T-helper 1 cell (primary cell): ENCODE measurements at places on chromosomes 5 and 9.

GRCh38 chr5:73215891-73216610 lies 43.1 kb downstream of the TMEM174 start:
- peak; percentile 44 for DNase-seq

GRCh38 chr5:133026664-133027153 lies 360 bp upstream of the ZCCHC10 start:
- no peak for DNase-seq

- no peak for DNase-seq
Measured at GRCh38 chr5:133948721-133949120, 19.7 kb downstream of the C5orf15 start.

DNA sequence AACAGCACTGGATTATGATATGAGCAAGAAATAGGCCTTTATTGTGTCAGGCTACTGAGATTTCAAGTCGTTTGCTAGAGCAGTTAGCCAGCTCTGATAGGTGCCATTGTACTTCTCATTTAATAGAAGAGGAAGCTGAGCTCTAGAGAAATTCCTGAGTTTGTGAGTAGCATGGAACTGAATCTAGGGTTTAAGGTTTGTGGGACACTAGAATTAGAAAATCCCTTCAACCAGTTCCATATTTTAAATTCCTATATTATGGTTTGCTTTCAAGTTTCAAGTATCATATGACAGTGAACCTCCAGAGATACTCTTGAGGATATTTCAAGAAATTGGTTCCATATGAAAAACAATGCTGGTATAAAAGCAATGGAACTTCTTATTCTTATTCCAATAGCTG lies 87.6 kb downstream of the ANKRD55 start:
- DNase-seq: no peak

- DNase-seq: no peak
Measured at GRCh38 chr5:77463905-77464304, 28.2 kb downstream of the WDR41 start.

DNA sequence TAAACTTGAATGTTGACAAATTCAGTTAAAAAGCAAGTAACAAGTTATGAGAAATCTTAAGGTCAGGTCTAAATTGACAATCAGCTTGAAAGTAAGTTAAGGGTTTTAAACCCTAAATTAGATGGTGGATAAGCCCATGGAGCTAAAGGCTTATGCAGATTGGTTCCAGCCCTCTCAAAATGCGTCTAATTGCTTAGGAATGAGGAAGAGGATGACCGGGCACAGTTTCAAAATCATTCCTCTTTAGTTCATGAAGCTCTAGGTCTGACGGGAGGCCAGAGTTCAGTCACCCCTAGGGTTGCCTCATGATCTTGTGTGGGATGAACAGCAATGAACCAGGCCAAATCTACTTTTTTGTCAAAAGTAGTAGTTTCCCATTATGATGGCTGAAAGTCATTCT lies 75.4 kb downstream of the SLC38A9 start:
- no peak for DNase-seq

DNA sequence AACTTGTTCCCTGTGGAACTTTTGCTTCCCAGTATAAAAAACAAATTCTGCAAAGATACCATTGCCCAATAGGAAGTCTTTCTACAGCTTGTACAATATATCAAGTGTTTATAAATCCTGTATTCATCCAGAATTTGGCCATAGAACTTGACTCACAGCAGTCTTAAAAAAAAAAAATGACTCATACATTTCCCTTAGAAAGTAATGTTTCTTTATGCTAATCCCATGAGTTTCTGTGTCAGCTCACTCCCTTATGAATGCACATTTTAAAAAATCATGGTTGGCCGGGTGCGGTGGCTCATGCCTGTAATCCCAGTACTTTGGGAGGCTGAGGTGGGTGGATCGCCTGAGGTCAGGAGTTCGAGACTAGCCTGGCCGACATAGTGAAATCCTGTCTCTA lies 89.3 kb upstream of the DMRT1 start:
- DNase-seq: no peak

DNA sequence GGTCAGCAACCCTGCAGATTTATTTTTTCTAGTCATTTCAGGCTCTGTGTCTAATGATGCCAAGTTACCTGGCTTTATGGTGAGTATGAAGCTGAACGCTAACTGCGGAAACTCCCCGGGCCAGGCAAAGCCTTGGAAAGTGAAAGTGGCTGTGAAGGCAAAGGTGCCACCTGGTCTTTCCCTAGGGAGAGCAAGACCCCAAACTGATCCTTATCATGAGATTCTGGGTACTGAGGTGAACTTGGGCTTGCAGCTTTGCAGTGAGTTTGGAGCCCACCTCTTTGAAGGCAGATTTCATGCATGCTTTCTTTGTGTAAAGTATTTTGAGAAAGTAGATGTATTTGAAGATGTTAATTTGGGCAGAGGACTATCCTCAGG lies 63.3 kb downstream of the CARTPT start:
- no peak for DNase-seq

GRCh38 chr5:28253431-28253830 lies 1215.0 kb upstream of the CDH9 start:
- DNase-seq: no peak

- no peak for DNase-seq
Measured at GRCh38 chr9:130946766-130947617, 7.9 kb upstream of the FIBCD1 start.

DNA sequence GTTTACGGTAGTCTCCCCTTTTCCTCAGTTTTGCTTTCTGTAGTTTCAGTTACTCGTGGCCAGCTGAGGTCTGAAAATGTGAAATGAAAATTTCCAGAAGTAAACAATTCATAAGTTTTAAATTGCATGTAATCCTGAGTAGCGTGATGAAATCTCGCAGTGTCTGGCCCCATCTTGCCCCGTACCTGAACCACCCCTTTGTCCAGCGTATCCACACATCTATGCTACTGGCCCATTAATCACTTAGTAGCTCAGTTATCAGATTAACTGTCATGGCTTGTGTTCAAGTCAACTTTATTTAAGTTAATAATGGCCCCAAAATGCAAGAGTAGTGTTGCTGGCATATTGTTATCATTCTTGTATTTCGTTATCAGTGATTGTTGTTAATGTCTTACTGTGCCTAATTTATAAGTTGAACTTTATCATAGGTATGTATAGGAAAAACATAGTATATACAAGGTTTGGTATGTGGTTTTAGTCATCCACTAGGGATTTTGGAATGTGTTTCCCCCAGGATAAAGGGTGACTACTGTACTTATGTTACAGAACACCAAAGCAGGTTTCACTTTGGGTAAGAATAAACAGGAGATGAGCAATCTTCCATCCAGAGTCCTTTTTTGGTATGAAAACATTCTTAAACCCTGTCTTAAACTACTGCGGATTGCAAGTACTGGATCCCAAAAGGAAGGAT lies 118.4 kb upstream of the KCNN2 start:
- no peak for DNase-seq

GRCh38 chr5:41772785-41773442 lies 97.3 kb downstream of the OXCT1 start:
- no peak for DNase-seq
